Fibroblast of skin of right biceps (primary cell): ENCODE measurements at places on chromosomes 11 and 22.

- DNase-seq: no peak
These were observed 592.5 kb upstream of the B3GAT1 start for GRCh38 chr11:135004495-135004894.

GRCh38 chr11:72241291-72241781, 2.6 kb downstream of the PHOX2A start:
- no peak for DNase-seq

DNA sequence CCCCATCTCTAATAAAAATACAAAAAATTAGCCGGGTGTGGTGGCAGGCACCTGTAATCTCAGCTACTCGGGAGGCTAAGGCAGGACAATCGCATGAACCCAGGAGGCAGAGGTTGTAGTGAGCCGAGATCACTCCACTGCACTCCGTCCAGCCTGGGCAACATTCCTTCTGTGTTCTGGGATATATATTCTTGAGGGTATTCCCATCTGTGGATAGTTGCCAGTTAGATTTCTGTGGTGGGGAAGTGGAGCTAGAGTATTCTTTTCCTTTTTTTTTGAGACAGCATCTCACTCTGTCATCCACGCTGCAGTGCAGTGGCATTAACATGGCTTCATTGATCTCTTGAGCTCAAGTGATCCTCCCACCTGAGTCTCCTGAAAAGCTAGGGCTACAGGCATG, 9.1 kb upstream of the ZNF74 start:
- no peak for DNase-seq

DNA sequence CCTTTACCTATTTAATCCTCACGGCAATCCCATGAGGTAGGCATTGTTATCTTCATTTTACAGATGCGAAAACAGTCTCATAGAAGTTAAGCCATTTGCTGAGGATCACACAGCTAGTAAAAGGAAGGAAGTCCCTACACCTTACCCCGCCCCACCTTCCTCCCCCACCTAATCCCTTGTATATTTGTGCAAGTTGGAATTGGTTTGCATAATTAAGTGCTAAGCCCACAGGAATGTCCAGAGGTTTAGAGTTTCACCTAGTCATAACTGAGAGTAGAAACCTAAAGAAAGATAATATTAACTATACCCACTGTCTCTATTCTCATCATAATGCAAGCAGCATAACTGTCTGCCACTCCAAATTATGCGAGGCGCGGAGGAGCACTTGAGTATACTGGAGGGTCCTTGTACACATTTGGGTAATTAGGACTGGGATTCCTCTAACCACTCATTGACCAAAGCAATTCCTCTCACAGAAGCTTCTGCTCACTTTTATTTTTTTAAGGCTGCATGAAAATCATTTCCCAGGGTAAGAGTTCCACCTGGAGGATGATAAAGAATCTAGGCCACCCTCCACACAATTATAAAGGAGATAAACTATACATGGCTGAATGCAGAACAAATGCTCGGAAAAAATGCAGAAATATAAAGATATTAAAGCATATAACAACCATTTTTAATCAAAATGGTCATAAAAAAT, 199.9 kb downstream of the FAM181B start:
- DNase-seq: no peak

- DNase-seq: no peak
These were observed 2.4 kb upstream of the WT1 start for GRCh38 chr11:32437495-32438345.

- DNase-seq: no peak
These were observed 982 bp upstream of the SHANK3 start for GRCh38 chr22:50671641-50672040.

- DNase-seq: no peak
These were observed 83.6 kb downstream of the MORC2 start for GRCh38 chr22:30885001-30885366.

DNA sequence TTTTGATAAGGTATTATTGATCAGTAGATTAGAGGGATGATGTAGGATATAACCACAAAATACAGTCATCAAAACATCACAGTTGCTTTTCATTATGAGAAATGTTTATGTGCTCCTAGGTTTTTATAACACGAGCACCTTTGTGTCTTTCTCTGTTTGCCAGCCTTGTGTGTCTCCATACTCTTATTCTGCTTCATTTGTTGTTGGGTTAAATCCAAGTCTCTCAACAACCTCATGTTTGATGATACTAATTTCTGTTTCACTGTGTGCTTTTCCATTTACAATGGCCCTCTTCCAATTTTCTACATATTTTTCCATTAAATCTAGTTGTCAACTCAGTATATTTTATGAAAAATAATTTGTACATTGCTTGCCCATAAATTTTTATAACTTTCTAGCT, 107.7 kb upstream of the POU2AF2 start:
- no peak for DNase-seq

GRCh38 chr11:92850296-92850826, 119.1 kb upstream of the MTNR1B start:
- DNase-seq: no peak

DNA sequence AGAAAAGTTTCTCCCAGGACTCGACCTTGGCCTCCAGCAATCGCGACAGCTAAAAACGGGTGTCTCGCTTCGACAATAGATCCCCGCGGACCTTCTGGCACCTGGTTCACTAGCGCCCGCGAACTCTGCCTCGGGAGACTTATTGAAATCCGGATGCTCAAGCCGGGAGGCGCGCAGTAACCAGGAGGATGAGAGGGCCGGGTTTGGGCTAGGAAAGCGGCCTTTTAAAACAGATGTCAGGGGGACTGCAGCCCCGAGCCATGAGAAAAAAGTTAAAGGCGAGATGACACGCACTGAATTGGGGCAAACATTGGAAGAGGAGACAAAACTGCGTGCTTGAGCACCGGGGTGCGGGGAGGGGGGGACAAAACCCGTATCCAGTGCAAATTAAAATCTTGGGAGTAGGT, 637 bp upstream of the ZBTB16 start:
- DNase-seq: no peak

DNA sequence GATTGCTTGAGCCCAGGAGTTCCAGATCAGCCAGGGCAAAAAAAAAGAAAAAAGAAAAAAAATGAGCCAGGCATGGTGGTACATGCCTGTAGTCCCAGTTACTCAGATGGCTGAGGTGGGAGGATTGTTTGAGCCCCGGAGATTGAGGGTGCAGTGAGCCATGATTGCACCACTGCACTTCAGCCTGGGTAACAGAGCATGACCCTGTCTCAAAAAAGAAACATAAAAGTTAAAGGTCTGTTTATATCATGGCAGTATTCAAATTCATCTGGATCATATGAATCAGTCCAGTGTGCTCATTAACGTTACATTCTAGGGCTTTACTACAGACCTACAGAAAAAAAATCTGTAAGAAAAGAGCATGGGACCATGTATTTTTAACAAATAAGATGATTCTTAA, 13.9 kb downstream of the HSD17B12 start:
- no peak for DNase-seq

GRCh38 chr11:44469412-44469811, 96.1 kb upstream of the CD82 start:
- no peak for DNase-seq

- DNase-seq: no peak
These were observed 315 bp upstream of the TRPC6 start for GRCh38 chr11:101584129-101584515.

- DNase-seq: no peak
These were observed 34.1 kb upstream of the TXNRD2 start for GRCh38 chr22:19975707-19976035.

DNA sequence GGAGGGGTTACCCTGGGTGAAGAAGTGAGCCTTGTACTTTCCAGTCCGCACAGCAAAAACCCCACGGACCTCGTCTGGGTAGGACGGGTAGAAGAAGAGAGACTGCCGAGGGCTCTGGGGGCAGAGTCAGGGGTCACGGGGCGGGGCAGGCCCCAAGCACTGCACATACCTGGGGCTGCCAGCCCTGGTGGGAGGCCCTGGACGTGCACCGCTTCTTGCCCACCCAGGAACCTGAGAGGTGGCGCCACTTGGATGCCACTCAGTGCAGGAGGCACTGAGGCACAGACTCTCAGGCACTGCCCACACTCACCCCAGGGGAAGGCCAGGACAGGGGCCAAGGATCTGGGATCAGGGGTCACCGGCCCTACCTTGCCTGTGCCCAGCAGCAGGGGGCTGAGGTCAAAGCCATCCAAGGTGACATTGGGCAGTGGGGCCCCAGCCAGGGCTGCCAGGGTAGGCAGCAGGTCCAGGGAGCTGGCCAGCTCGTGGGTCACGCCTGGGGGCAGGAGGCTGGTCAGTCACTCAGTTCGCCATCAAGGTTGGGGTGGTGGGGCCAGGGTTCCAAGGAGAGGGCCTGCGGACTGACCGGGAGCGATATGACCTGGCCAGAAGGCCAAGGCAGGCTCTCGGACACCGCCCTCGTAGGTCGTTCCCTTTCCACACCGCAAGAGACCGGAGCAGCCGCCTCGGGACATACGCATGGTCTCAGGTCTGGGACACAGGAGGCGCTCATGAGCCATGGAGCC, 2.2 kb downstream of the ARSA start:
- no peak for DNase-seq

DNA sequence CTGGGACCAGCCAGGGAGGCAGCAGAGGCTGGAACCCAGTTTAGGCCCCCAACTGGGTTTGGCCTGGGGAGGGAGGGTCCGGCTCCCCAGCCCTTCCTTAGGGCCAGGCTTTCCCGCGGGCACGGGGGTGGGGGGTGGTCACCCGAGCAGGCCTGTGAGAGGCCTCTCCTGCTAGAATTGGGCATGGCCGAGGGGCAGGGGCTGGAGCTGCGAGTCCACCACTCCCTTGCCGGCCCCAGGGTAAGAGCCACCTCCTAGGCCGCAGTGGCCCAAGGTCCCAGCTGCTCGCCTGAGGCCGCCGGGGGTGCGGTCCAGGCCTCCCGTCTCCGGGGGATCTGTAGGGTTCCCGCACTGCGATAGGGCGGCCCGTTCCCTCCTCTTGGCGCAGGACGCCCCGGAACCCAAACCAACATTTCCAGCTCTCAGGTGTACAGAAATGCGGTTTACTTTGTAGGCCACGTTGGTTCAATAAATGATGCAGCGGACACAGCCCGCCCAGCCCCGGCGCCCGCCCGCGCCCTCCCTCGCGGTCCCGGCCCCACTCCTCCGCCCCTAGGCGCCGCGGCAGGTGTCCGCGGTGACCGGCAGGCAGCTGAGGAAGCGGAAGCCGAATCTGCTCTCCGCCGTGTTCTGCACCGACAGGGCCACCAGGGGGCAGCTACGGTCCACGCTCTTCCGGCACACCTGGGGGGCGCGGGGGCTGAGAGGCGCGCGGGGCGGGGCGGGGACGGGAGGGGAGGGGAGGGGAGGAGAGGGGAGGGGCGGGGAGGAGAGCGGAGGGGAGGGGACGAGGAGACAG, 5.9 kb downstream of the LMNTD2 start:
- DNase-seq: peak; percentile 43

DNA sequence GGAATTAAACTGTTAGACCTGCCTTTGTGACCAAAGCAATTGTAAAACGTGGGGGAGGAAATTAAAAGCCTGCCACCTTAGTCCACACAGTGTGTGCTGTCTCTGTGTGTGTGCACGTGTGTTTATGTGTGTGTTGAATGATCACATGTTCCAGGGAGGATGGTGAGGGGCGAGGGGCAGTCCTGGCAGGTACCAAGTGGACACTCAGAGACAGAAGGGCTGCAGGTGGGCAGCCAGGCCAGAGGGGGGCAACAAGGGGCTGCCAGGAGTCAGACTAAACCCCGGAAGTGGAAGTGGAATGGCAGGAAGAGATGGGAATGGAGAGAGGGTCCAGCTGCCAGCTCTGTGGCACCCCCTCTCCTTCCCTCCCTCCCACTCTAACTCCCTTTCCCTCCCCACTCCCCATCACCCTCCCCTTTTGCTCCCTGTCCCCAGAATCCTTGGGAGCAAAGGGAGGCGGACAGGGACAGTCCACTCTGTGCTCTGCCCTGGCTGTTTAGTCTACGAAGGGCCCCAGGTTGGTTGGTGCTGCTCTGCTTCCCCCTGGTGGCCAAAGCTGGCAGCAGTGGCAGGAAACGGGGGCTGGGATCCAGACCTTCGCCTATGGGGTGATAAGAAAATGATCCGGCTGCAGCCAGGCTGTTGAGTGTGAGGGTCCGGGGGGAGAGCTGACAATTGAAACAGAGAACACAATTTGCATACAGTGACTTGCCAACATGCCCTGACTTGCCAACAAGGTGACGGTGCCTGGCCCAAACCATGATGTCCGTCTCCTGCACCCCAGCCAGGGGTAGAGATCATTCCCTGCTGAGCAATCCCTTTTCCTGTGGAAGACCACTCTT, 24.4 kb downstream of the P2RY2 start:
- peak; percentile 65 for DNase-seq

GRCh38 chr11:120599816-120600420, 88.4 kb downstream of the GRIK4 start:
- no peak for DNase-seq

DNA sequence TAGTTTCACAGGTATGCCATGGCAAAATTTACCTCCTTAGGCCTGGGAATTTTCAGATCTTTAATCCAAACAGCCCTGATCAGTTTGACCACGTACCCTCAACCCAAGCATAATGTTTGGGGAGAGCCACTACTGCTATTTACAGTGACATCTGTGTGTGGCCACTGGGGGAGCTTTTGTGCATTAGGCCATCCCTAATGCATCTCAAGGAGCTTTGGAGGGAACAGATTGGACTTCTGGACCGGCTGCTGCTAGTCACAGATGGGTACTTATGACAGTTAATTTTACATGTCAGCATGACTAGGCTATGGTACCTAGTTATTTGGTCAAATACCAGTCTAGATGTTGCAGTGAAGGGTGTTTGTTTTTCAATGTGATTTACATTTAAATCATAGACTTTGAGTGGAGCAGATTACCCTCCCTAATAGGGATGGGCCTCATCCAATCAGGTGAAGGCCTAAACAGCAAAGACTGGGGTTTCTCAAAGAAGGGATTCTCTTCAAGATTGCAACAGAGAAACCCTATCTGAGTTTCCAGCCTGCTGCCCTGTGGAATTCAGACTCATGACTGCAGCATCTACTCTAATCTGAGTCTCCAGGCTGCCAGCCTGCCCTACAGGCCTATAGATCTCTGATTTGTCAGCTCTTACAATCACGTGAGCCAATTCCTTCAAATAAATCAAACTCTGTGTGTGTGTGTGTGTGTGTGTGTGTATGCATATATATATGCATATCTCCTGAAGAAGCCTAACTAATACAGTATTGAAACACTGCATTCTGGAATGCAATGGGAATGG, 38.0 kb upstream of the GALNT18 start:
- DNase-seq: no peak

GRCh38 chr22:17970201-17970708, 54.1 kb downstream of the MICAL3 start:
- peak; percentile 65 for DNase-seq

DNA sequence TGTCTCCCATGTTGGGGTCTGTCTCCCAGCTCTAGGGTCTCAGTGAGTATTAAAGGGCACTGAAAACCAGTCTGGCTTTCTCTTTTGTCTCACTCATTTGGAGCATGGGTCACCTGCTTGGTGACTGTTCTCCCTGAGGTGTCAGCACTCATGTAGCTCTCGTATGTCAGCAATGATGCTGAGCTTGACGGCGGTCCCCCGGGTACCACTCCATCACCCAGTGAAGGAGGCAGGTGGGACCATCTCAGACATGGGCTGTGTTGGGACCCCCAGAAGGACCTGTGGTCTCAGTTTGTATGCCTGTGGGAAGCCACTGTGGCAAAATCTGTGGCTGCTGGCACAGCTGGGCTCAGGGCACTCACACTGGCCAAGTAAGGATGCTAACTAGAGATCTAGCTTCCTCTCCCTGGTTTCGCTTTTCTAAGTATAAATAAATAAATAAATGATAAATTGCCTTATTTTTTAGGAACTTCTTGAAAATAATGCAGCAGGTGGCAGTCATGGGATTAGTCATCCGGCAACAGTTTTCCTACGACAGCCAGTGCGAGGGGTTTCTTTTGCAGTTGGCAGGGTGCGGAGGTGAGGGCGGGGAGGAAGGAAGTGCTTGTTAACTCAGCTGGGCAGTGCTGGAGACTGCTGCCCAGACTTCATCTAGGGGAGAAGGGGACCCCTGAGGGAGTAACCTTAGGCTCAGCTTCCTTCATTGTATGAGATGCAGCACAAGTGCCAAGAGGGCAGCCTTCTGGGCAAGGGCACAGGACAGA, 48.8 kb downstream of the OSBP2 start:
- no peak for DNase-seq
